ENCODE measurements at places on chromosomes 1 and 21. TPM values are rescaled to one million over a fixed set of nuclear protein-coding genes. Genes with fewer than 3 reads are reported as not detected.

The IRF6 gene
- total RNA-seq, result not detected

The IVL gene
- total RNA-seq, result not detected

The KPRP gene
- total RNA-seq, result not detected

The PDZK1IP1 gene
- total RNA-seq, result not detected
